ENCODE measurements at places on chromosomes 1 and 21.

- no peak for DNase-seq
Observed at GRCh38 chr1:214958486-214958885, 124.1 kb upstream of the KCNK2 start.

DNA sequence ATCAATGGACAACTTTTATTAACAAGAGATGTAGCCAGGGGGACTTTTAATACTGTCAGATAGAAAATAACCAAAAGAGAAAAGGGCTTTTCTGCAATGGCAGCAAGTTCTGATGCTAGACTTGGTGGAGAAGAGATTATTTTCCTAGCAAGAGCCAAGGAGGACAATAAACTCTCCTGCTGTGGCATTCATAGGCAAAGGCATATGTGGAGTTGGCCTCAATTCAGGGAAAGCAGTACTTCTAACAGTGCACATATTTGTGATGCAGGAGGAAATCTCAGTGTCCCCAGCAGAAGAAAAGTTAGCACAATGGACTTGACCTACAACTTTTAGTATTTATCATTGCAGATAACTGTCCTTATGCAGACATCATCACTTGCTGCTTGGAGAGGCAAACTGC, 75.1 kb upstream of the GRIK1 start:
- DNase-seq = no peak

GRCh38 chr1:218361298-218362065, 16.3 kb downstream of the TGFB2 start:
- peak; percentile 52 for DNase-seq

GRCh38 chr21:29221253-29221744, 77.4 kb upstream of the BACH1 start:
- no peak for DNase-seq

GRCh38 chr21:25717491-25718147, 17.1 kb downstream of the ATP5PF start:
- DNase-seq = peak; percentile 16

DNA sequence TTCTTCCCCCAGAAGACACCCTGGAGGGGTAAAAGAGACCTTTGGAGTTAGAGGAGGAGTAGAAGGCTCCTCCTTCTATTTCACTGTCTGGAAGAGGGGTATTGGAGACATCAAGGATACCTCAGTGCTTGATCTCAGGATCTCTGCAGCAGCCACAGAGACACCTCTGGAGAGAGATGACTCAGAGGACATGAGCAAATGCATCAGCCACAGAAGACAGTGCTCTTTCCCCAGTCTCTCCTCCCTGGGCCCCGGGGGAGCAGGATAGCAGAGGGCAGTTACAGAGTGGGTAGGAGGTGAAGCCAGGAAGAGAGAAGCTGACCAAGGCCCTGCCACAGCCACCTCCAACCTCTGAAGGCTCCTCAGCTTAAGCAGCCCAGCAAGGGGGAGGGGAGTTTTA, 15.3 kb upstream of the TEDDM1 start:
- no peak for DNase-seq

GRCh38 chr1:232184561-232185530, 445.1 kb downstream of the SIPA1L2 start:
- DNase-seq = no peak

DNA sequence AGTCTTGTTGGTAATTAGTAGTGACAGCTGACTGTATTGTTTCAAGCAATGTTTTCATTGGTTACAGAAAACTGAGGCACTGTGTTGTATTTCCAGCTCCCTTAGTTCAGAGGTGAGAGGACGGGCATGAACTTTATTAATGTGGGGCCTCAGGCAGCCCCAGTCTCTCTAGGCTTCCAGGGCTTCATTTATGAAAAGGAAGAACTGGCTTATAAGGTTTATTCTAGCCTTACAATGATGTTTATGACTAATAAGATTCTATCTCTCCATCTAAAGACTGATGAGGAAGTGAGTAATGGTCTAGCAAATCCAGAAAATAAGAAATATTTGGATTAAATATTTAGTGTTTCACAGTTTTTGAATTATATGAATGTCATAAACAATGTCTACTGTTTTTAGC, 41.5 kb downstream of the CBS start:
- no peak for DNase-seq

GRCh38 chr1:91098299-91098906, 76.6 kb upstream of the ZNF644 start:
- DNase-seq = no peak

DNA sequence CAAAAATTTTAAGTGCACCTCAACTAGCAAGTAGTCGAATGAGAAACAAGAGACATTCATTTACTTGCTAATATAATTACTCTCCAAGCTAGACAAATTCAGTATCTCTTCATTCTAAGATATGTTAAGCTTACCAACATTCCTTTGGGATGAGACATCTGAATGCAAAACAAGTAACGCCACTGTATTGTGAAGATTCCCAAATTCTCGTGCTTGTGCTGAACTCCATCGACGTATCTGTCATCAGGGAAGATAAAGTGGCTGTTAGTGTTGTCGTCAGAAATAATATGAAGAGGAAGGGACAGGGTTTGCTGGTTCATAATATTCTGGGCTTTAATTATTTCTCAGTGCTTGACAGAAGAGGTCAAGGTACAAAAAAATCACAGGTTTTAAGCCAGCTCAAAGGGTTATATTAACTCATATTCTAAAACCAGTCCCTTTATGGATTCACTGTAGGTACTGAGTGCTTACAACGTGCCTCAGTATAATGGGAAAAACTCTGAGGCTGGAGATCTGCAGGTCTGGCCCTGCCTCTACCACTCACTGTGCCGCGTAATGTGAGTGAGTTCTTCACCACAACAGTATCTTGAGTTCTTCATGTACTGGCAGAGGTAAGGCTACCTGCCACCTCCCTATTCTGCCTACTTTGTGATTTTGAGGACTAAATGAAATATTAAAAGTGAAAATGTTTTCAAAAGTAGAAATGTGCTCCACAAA, 42.0 kb downstream of the PCSK9 start:
- no peak for DNase-seq

DNA sequence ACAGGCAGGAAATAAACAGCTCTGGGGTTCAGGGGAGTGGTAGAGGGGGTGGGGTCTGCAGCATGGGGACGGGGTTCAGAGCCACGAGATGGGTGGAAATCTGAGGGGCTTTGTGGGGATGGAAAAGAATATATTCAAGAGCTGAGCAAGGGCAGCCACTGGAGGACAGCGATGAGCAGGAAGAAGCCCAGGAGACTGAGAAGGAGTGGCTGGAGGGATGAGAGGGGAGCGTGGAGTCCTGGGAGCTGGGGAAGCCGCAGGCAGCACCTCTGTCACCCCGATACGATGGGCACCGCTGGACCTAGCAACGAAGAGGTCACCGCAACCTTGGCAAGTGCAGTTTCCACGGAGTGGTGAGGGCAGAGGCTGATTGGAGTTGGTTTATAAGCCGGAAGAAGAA, 10.0 kb upstream of the KCNAB2 start:
- DNase-seq = no peak

GRCh38 chr1:234979296-234980279, 149.0 kb downstream of the TOMM20 start:
- DNase-seq = no peak

DNA sequence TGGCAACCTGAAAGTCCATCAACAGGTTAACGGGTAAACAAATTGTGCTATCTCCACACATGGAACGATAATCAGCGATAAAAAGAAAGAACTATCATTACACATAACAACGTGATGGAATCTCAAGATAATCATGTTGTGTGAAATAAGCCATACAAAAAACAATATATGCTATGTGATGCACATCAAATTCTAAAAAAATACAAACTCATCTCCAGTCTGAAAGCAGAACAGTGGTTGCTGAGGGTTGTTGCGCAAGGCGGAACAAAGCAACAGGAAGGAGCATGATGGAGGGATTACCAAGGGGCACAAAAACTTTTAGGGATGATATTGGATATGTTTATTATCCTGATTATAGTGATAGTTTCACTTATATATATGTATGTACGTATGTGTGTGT, 324.8 kb downstream of the VAV3 start:
- no peak for DNase-seq

GRCh38 chr1:93178418-93178817, 1.8 kb downstream of the TMED5 start:
- peak; percentile 28 for DNase-seq
